ENCODE measurements at places on chromosomes 7 and 10.

DNA sequence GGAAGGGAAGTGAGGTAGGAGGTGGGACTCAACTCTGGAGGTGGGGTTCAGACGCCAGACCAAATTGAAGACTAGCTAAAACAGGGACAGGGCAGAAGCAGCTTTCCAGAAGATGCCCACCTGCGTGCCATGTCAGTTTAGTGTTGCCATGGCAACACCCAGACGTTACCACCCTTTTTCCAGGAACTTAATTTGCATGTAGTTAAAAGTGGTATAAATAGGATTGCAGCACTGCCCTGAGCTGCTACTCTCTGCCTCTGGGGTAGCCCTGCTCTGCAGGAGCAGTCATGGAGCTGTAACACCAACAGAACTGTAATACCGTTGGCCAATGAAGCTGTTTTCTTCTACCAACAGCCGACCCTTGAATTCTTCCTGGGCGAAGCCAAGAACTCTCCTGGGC, 93.8 kb downstream of the PRKCQ start:
- DNase-seq: no peak

GRCh38 chr10:75015442-75015841, 96.0 kb upstream of the SAMD8 start:
- DNase-seq: no peak

DNA sequence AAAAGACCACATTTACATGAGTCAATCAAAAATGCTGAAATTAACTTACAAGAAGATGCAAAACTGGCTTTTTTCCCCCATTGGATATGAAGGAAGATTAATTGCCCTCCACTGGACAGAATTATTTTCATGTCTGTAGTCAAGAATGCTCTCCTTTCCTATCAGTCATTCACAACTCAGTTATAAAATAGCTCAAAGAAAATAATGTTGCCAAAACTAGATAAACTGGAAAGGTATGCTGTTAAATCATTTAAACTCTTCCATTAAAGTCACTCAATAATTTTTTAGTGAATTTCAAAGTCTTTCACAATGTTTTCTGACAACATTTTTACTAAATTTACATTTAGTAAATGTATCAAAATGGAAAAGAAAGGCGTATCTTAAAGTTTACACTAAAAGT, 384.5 kb downstream of the HGF start:
- no peak for DNase-seq

- DNase-seq: peak; percentile 87
Observed at GRCh38 chr10:103451091-103451813, 918 bp downstream of the CALHM2 start.

GRCh38 chr7:45718464-45719330, 144.5 kb downstream of the ADCY1 start:
- no peak for DNase-seq

DNA sequence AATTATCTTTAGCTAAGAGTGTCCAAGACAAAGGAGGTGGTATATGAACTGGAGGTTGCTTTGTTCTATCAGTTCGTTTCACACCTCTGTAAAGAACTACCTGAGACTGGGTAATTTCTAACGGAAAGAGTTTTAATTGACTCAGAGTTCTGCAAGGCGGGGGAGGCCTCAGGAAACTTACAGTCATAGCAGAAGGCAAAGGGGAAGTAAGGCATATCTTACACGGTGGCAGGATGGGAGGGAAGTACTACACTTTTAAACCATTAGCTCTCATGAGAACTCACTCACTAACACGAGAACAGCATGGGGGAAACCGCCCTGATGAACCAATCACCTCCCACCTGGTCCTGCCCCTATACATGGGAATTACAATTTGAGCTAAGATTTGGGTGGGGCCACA, 1202.3 kb upstream of the LRRTM3 start:
- no peak for DNase-seq

DNA sequence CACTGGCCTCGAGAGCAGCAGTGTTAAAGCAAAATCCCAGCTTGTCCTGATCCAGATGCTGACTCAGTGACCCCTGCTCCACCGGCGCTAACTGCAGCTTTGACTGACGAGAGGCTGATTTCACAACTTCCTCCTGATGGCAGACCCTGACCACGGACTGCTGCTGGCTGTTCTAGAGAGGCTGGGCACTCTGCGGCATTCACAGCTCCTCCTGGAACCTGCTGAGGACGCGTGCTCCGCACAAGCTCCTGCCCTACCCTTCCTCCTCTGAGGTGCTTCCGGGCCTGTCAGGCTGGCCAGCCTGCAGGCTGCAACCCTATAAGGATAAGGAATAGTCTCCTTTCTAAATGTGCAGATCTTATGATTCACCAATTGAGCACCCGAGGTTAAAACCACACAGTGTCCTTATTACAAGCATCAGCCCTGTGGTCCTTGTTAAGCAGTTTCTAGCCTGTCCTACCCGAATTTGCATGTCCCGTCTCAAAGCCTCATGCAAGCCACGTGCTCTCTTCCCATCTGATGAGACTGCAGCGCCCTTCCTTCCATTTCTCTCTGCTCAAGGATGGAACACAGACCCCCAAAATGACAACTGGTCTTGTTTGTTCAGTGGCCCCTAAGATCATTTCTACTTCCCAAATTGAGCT, 35.5 kb upstream of the NCAPG2 start:
- no peak for DNase-seq

- no peak for DNase-seq
Observed at GRCh38 chr7:83976302-83976701, 218.3 kb downstream of the SEMA3A start.

DNA sequence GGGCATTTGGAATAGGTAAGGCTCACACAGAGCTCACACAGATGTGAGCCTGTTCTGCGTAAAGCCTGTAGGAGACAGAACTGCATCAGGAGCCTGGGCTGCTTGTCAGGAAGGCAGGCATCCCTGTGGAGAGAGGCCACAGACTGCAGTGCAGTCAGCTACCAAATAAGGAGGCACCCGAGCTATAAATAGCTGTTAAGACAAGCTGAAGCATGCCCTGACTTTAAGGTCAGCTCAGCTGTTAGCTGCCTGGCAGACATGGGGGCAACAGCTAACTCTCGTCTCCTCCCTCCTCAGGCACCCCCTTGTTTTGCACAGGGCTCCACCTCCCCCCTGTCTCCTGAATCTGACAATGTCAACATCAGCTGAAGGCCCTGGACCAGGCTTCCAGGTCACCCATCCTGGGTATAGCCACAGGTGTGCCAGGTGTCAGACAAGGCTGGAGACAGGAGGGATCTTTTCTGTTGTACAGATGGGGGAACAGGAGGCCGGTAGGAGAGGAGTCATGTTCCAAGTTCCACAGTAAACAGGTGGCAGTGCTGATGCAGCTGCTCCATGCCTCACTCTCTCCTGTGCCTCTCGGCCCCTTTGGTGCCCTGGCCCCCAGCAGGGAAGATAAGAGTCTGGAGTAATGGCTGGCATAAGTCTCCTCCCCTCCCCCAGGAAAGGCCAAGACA, 27.6 kb upstream of the MKRN1 start:
- no peak for DNase-seq

DNA sequence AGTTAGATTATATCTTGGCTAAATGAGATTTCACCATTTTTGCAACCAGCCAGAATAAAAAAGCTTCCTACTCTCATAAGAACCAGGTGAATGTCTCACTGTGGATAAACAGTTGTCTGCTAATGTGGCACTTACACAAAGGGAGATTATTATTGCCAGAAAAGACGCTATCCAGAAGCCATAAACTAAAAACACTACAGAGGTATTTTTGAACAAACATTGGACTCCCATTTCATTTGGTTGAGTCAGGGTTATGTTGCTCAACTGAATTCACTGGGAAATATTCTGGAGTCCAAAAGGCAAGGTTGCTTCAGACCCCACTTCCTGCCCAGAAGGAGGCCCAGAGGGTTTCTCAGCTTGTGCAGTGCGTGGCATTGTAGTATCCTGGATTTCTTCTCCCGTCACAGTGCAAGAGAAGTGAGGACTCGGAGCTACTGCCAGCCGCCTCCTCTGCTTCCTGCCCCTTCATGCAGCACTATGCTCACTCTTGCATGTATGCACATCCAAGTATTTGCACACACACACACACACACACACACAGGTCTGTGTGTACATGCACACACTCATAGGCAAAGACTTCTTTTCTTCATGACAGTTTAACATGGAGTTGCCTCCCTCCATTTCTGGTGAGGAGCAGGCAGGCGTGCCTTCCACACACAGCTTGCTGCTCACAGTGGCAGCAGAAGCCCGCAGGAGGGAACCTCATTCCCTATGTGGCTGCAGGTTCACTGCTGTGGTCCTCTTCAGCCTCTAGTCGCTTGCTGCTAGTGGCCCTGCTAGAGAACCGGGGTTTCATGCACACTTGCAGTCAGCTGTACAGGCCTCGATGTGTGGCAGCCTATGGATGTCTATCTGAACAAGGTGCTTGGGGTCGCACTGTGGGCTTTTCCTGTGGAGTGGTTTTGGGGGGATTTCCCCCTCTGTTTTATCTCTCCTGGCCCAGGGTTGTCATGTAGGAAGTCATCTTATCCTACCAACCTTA, 10.1 kb downstream of the DENND10 start:
- no peak for DNase-seq

DNA sequence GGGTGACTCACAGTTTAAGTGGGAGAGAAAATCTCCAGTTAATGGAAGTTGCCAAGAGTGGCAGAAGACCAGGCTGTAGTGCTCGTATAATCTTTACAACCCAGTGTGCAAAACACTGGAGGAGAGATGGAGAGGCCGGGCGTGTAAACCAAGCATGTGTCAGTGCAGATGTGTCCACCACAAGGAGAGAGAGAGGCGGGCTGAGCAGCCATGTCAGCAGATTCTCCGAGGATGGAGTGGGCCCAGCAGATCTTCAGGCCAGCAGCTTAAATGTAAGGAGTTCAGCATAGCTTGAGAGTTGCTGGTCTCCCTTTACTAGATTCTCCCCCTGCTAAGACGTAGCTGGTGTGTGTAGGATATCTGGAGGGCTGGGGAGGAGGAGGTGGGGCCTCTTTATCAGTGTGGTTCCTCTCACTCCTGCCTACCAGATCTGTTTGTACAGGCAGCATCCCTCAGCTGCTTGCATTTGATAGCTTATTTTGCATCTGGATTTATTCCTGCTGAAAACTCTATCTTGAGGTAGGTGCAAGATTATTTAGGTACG, 13.7 kb downstream of the BPGM start:
- peak; percentile 20 for DNase-seq

DNA sequence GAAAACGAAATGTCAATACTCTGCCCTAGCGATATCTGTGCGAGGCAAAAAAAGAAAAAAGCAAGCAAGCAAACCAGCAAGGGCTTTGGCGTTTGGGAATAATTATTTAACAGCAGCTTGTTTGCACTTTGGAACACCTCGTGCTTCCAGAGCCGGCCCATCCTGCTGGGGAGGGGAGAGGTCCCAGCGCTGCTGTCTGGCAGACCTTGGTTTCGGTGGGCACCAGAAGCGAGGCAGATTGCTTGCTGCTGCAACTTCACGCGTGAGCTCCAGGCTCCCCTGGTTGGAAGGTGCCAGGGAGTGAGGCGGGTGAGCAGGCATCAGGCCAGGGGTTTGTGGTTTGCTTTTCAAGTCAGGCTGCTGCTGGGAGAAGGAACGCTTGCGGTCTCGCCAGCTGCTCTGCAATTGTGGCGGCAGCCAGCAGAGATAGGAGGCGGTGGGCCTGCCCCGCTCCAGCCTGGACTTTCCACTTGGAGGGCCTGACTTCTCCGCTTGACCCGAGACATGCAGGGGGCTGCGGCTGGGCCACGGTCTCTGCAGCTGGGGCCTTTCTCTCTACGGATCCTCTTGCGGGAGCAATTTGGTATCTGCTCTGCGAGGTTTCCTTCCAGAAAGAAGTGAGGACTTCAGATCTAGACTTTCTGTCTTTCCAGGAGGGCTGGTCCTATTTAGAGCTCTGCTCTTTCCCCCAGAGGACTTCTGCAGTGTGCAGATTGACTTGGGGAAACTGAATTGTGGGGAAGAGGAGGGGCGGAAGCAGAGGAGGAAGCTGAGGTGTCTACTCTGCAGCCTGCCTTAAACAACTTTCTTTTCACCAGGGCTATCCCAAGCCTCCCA, 131.4 kb downstream of the PRPF18 start:
- peak; percentile 87 for DNase-seq

- DNase-seq: no peak
Observed at GRCh38 chr7:70419526-70420380, 712.2 kb upstream of the GALNT17 start.

DNA sequence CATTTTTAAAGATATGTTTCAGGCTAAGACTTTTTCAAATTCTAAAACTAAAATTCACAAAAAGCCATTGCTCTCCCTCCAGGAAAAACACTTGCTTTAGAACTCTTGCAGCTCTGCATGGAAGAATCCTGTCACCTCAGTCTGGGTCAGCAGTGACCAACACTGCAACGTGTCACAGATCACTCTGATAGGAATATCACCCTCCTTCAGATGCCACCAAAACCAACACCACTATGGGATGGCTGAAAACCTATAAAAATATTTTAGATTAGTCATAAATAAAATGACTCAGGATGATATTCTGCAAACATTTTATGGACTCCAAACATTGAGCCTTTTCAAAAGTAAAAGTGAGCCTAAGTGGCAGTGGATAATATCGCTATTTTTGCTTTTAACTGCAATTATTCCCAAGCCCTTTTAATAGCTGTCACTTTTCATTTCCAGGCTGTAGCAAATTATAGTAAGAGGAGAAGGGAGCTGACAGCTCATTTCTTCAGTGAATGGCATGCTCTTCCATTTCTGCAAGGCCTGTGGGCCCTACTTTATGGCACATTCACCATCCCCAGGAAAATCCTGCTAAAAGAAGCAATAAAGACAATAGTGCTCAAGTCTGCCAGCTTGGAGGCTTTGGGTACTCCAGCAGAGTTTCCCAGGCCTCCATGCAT, 21.3 kb downstream of the ELMO1 start:
- no peak for DNase-seq

DNA sequence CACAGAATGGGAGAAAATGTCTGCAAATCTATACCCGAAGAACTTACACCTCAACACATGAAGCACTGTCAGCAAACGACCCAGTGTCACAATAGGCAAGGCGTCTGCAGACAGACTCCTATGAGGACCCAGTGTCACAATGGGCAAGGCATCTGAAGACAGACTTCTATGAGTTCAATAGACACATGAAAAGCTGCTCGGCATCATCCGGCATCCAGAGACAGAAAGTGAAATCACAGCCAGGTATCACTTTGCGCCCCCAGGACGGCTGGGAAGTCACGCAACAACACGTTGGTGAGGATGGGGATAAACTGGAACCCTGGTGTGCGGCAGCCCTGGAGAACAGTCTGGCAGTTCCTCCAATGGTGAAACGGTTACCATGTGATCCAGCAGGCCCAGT, 273.2 kb downstream of the ELFN1 start:
- peak; percentile 39 for DNase-seq

DNA sequence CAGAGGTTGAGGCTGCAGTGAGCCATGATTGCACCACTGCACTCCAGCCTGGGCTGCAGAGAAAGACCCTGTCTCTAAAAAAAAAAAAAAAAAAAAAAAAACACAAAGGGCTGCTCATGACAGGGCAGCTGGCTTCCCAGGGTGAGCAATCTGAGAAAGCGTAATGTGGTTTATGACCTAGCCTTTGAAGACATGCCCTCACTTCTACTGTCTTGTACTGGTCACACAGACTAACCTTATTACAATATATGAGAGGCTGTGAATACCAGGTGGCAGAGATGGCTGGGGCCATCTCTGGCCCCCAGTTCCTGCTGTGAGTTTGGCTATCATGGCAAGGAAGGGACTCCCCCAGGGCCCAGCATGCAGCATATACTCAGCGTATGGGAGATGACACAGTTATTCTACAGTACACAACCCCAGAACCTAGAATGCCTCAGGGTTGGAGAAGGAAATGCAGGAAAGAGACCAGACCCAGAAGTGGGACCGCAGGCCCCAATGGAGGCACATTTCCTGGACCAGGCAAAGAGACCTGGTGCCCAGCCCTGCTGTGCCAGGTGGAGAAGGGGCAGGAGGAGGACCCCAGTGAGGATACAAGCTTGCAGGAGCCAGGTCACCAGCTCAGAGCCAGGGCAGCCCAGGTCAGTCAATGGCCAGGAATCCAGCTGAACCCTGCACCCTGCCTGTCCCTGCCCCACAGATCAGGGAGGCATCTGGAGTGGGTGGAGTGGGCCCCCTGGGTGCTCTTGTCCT, 26.3 kb downstream of the NPTX2 start:
- DNase-seq: no peak

Data from posterior cingulate gyrus (tissue), 11 donors.